SW 1271 (cell line): ENCODE measurements at places on chromosomes 3 and 15.

- no peak for DNase-seq
These were observed 487.2 kb upstream of the ROBO2 start for GRCh38 chr3:76552653-76553052.

GRCh38 chr3:53084310-53085001 lies 38.6 kb upstream of the SFMBT1 start:
- DNase-seq, result no peak

GRCh38 chr3:28286595-28286994 lies 45.2 kb downstream of the CMC1 start:
- DNase-seq, result no peak

DNA sequence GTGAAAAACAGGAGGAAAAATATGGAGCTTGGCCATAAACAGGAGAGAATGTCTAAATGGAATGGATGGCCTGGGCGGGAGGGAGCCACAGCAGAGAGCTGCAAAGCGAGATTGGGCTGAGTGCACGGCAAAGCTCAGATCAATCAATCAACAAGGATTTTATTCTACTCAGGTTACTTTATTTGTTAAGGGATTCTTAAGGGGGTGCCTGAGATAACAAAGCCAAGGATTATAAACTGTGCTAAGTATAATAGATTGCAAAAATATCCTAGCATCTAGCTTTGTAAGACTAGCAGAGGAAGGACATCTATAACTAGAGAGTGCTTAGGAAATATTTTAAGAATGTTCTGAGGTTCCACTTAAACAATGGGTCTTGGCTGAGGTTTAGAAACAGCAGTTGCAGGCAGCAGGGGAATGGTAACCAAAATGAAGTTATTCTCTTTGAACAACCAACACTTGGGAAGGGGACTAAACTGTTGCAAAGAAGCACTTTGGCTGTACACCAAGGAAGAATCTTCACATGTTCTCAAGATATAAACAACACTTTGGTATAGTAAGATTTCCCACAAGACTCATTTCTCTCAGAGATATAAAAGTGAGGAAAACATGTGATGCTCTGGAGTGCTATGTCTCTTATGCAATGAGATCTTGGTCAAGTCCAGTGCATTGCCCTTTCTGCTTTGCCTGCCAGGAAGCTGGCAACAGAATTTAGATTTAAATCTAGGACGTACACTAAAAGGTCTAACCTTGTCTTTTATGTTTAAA lies 35.5 kb downstream of the TMEM212 start:
- no peak for DNase-seq

DNA sequence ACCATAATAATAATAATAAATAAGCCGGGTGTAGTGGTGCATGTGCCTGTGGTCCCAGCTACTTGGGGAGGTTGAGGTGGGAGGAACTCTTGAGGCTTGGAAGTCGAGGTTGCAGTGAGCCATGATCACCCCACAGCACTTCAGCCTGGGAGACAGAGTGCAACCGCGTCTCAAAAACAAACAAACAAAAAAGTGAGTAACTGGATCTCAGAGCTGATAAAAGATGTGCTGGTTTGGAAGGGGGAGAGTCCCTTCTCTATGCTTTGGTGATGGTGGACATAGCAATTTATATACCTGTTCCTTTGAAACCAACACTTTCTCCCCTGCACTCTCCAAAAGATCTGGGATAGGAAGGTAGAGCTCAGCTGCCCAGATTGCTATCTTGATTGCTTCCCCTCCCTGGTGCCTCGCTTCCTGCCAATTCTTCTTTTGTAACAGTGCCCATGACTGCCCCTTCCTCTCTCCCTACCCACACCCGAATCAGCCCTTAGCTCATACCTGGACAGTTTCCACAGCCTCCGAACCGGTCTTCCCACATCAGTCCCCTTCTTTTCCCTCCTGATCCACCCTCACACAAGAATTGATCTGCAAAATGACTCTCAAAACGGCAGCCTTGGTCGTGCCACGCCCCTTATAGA lies 55.1 kb upstream of the UBE2E1 start:
- DNase-seq, result no peak

- DNase-seq, result no peak
These were observed 70.0 kb upstream of the HEG1 start for GRCh38 chr3:125125821-125126245.

DNA sequence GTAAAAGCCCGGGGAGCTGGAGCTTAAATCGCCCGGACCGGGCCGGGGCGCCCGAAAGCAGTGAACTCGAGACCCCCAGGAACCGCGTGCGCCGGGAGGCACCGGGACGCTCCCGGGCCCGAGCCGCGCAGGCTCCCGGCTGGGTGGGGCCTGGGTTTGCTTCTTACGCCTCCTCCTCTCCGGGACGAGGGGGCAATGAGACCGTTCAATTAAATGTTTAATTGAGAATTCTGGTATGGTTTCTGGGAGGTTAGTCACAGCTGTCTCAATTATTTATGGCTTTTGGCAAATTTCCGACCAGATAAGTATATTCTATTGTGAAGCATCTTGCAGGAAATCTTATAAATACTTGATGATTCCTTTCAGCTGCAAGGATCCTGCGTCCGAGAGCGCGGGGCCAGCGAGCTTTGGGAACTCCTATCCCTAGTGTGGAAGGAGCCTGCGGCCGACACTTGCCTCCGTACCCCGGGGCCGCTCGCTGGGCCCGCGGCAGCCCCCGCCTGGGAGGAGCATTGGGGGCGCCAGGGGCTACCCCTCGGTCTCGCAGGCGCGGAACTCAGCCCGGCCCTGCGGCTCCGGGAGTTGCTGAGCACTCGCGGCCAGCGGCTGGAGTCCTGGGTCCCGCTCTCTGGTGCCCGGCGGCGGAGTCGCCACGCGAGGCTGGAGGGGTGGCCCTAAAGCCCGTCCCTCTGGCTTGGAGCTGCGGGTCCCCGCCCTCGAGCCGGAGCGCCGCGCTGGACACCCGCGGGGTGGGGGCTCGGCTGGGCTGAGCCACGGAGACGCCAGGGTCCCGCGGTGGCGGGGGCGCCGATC lies 10.3 kb downstream of the ISL2 start:
- DNase-seq, result no peak

DNA sequence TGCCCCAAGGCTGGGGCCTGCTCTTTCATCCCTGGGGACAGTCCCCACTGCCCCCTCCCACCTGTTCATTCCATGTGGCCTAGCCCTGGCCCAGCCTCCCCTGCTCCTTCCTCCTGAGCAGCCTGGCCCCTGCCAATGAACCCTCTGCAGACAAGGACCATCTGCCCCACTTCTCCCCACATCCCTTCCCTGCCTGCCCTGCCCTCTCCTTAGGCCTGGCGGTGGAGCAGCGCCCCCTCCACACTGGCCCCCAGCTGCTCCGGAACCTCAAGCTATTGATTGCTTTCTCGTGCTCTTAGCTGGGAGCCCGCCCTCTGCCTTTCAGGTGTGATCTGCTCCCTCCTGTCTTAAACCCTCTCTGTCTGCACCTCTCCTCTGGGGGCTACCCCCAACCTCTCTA lies 8.0 kb downstream of the PLXNA1 start:
- no peak for DNase-seq

DNA sequence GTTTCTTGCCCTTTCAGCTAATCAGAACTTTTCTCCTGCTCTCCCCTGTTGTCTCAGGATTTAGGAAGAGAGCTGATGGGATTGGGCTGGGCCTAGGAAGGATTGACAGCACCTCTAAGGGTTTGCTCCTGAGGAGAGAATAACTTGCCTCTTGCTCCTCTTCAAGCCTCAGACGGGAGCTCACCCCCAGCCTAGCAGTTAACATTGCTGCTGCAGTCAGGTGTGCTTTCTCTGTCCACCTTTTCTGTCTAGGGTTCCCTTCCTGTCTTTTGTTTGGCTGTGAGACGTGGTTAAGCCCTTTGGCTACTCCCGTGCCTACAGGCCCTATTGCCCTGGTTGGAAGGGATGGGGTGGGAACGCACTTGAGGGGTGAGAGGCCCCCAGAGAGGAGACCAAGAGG lies 20.1 kb downstream of the TMEM108 start:
- DNase-seq, result no peak

- no peak for DNase-seq
These were observed 311.6 kb upstream of the TPRG1 start for GRCh38 chr3:188860147-188860546.

- DNase-seq, result no peak
These were observed 39.7 kb upstream of the RNU6-1 start for GRCh38 chr15:67879440-67880129.

DNA sequence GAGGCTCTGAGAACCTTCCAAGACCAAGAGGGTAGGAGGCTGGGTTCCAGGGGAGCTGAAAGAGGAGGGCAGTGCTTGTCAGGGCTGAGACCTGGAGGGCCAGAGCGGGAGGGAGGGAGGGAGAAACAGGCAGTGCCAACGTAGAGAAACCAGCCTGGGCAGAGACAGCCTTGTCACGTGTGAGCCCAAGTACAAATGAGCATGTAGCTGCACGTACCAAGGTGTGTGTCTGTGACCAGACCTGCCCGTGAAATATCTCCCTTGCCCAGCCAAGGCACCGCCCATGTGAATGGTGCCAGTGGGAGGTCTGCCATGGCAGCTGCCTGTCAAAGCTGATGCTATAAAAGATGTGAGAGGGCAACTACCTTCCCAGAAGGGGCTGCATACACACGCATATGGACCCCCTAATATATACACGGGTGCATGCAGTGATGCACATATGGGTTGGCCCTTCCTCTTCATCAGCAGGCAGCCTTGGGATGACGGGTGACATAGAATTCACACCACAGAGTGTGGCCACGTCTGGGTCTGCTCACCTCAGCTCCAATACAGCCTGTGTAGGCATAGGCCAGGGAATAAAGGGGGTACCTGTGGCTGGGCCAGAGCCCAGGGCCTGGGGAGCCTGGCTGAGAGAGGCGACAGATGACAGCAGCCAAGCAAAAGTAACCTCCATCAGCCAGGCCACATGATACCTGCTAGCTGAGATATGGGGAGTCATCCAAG lies 7.8 kb upstream of the CTDSPL start:
- DNase-seq, result no peak

GRCh38 chr15:70669006-70669602 lies 94.3 kb downstream of the UACA start:
- no peak for DNase-seq

GRCh38 chr3:134366928-134367811 lies 7.1 kb downstream of the AMOTL2 start:
- no peak for DNase-seq

DNA sequence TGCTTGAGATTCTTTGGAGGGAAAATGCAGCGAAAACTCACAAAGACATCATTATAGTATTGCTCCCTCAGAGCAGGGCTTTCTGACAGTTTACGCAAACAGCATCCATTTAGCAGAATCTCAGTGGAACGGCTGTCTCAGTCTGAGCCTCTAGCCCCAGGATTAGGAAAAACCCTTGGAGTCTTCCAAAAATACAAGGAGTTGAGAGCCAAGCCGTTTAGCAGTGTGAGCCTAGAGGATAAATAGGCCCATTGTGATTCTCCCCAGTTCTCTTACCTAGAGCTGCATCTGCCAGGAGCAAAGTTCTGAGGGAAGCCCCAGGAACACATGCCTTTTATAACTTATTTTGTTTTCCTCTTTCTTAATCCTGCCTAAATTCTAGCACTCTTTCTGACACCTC lies 359.6 kb downstream of the NTRK3 start:
- no peak for DNase-seq

- no peak for DNase-seq
These were observed 415.5 kb downstream of the NAALADL2 start for GRCh38 chr3:175274474-175275218.

DNA sequence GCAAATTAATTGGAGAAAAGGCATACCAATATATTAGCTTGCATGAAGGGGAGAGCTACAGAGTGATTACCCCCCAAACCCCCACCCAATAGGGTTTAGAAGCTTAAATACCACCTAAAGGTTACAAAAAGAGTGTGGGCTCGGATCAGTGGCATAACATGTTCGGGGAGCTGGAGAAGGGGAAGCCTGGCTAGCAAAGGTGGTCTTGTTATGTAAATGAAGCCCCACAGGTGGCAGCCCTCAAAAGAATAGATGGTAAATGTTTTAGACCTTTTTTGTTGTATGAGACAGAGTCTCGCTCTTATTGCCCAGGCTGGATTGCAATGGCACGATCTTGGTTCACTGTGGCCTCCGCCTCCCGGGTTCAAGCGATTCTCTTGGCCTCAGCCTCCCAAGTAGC lies 10.9 kb upstream of the PXK start:
- DNase-seq, result no peak

DNA sequence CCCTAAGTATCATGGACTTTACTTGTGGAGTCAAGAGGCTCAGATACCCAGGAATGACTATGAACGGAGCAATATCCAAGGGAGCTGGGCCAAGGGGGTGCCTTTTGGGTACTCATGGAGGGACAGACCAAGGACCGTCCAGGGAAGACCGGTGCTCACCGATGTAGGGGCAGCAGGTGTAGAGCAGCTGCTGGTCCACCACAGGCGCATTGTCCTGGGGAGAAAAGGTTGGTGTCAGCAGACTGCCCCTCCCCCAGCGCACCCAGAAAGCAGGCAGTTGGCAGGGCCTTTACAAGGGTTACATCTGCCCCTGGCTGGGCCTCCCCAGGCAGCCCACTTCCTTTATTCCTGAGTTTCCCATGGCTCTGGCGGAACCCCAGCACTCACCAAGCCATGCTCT lies 7.5 kb downstream of the CDAN1 start:
- no peak for DNase-seq

- no peak for DNase-seq
These were observed 29.8 kb downstream of the ALS2CL start for GRCh38 chr3:46663591-46664135.

GRCh38 chr15:38217788-38218609 lies 34.6 kb upstream of the SPRED1 start:
- no peak for DNase-seq
